ENCODE measurements at places on chromosomes 12 and 14.

GRCh38 chr12:75568801-75569200 is 57.4 kb upstream of the KRR1 start:
- DNase-seq, result no peak

DNA sequence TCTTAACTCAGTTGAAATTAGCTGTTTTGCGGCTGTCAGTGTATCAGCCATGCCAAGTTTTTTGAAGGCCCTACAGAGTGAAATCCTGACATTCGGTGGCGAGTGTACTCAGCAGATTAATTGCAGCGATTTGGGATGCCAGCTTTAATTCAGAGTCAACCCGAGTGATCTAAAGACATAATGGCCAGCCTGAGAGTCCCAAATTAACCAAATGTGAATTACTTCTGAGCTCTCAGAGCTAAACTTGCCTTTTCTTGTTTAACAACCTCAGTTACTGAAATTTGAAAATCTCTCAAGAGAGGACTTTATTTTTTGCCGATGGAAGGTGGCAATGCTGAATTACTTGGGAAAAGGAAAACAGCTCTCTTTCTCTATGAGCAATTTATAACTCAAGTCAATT is 148.5 kb downstream of the GLT1D1 start:
- no peak for DNase-seq

- DNase-seq, result no peak
Observed at GRCh38 chr12:75390156-75390898, 562 bp upstream of the GLIPR1L2 start.

DNA sequence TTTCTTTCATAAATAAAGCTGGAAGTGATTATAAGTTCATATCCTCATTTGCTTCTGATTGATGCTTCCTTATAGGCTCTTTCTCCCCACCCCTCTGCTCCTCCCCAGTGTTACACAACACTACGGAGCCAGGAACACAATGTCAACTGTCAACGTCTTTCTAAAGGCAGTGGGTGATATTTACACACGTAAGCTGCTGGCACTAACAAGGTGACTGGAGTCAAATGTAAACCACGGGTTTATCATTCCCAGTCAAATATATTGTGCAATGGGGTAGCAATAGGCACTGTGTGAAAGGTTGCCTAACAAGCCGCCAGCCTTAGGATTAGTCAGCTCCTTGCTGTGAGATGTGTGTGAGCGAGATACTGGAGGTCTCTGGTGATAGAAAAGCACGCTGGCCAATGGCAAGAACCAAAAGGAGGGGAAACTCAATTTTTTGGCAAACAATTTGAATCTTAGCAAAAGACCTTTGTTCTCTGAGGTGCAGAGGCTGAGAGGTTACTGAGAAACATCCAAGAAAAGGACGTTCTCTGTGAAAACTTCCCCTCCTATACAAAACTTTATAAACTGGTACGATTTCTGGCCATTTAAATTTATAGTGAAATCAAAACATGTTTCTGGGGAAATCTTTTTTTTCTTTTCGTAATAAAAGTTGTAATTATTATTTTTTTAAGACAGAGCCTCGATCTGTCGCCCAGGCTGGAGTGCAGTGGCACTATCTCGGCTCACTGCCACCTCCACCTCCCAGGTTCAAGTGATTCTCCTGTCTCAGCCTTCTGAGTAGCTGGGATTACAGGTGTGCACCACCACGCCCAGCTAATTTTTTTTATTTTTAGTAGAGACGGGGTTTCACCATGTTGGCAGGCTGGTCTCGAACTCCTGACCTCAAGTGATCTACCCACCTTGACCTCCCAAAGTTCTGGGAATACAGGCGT is 22.3 kb upstream of the HECTD1 start:
- DNase-seq, result no peak

DNA sequence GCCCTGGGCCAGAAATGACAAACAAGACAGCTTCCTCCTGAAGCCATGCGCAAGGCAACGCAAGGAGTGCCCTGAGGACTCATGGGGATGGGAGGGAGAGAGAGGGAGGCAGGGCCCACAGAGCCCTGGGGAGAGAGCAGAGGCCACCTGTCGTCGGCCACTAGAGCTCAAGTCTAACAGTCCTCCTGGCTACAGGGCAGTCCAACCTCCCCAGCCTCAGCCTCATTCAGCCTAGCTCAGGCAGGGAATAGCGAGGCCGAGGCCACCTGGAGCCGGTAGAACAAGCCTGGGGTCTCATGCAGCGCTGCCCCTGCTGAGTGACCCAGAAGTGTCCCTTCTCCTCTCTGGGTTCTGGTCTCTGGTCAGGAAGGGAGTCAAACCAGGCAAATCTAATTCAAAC is 69.5 kb downstream of the BCL11B start:
- no peak for DNase-seq

- DNase-seq, result no peak
Observed at GRCh38 chr12:44777044-44777443, 99.1 kb downstream of the NELL2 start.

- no peak for DNase-seq
Observed at GRCh38 chr12:65958456-65958855, 134.2 kb downstream of the HMGA2 start.

DNA sequence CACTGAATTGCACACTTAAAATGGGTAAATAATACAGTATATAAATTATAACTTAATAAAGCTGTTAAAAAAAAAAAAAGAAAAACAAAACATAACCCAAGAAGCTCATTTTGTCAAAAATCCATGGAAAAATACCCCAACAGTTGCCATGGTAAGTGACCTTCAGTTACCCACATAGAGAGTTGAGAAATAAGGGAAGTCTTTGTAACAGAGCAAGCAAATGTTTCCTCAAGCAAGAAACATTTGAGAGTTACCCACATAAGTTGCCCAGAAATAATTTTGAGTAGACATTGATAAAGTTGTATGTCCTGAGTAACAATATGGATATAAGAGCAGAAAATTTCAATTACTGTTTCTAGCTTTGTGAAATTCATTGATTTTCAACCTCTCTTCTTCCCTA is 227.4 kb downstream of the CCDC59 start:
- no peak for DNase-seq

DNA sequence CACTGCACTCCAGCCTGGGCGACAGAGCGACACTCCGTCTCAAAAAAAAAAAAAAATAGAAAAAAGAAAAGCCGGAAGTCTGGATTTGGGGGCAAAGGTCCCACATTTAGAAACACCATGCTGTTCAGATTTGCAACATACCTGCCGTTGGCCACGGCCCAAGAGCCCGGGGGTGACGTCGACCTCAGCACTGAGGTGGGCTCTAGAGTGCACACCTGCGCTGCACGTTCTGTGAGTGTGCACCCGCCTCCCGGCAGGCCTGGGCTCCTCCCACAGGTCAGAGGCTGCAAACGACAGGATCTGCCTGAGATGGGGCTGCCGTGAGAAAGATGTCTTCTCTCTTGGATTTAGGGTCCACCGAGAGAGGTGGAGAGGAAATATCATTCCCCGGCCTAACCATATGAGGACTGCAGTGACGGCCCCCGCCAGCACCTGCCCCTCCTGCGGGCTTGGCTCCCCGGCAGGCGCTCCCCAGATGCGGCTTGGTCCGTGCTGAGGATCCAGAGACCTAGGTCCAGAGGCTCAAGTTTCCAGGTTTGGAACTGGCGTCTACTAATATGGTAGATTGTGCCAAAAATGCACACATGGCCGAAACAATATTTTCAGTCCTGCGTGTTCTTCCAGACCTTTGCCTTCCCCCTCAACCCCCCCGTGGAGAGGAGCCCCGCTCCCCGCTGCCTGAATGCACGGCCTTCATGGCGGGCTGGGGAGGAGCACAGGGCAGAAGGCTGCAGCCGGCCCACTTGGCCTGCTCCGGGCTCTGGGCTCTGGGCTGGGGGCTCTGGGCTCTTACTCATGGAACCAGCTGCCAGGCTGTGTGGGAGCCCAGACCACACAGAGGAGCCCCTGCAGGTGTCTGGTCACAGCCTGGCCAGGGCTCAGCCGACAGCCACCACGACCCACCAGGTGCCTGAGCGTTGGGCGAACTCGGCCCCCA is 58.8 kb upstream of the FBRSL1 start:
- no peak for DNase-seq

- no peak for DNase-seq
Observed at GRCh38 chr14:49220492-49220891, 365.7 kb downstream of the RPS29 start.

DNA sequence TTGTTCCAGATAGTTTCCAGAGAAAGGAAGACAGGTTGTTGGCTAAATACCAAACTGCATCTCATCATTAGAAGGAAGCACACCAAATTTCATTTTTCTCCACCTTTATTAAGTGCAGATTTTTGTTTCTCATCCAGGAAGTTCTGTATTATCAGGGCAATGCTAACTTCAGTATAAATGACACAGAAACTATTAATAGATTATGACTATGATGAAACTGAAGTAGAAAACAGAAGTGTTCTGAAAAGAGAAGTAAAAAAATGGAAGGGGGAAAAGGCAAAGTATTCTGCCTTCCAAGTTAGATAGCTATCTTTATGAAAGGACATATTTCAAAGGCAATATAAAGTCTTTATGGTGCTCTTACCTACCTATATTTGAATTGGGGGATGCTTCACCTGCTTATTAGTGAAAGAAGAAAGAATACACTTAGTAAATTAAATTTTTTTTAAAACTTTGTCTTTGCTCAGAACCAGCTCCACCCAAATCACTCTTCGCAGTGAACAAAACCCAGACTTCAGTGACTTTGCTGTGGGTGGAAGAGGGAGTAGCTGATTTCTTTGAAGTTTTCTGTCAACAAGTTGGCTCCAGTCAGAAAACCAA is 223.9 kb downstream of the PTPRO start:
- DNase-seq, result no peak

DNA sequence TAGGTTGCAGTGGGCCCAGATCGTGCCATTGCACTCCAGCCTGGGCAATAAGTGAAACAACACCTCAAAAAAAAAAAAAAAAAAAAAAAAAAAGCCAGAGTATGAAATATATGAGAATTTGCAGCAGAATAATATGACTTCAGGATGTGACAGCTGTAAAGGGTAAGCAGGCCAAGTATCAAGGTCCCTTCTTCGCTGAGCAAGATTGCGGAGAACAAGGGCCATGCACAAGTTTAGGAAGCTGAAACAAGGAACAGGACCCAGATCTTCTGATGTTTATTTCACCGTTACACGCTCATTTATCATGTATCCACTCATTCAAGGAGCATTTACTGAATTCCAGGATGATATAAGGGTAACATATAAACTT is 659 bp upstream of the FOXJ2 start:
- no peak for DNase-seq

DNA sequence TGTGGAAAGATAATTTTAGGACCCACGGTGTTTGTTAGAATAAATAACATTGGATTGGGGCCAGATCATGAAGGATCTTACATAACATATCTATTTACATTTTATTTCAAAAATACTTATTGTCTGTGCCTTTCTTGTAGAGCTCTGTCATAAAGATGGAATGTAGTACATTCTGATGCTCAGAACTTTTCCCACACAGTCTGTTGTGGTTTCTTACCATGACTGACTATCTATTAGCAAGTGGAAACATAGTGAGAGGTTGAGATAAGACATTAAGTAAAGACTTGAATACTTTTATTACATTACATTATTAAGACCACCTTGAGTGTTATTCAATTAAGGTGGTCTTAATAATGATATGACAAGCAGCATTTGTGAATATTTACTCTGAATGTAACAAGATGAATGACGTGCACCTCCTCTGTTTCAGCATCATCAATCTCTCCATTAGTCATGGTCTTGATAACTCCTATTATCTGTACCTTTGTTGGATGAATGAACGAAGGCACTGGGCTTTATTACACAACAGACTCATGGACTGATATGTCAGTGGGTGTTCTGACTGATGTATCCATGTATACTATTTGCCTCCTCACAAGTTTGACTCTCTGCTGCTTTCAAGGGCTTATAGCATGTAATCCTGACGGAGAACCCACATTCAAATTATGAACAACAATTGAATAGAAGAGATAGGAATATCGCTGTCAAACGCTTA is 883.0 kb upstream of the FLRT2 start:
- DNase-seq, result no peak

- no peak for DNase-seq
Observed at GRCh38 chr14:31137214-31137889, 70.2 kb downstream of the HECTD1 start.

GRCh38 chr12:11650286-11651281 is 1.1 kb downstream of the ETV6 start:
- no peak for DNase-seq

DNA sequence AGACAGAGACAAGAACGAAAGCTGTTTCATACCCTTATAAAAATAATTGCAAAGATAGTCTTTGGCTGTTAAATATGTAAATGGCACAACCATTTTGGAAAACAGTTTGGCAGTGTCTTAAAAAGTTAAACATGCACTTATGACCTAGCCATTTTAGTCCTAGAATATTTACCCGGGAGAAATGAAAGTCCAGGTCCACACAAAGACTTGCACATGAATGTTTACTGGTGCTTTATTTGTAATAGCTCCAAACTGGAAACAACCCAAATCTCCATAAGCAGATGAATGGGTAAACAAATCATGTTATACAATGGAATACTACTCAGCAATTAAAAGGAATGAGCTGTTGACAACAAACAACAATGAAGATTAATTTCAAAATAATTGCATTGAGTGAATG is 380.4 kb downstream of the ETNK1 start:
- DNase-seq, result no peak

DNA sequence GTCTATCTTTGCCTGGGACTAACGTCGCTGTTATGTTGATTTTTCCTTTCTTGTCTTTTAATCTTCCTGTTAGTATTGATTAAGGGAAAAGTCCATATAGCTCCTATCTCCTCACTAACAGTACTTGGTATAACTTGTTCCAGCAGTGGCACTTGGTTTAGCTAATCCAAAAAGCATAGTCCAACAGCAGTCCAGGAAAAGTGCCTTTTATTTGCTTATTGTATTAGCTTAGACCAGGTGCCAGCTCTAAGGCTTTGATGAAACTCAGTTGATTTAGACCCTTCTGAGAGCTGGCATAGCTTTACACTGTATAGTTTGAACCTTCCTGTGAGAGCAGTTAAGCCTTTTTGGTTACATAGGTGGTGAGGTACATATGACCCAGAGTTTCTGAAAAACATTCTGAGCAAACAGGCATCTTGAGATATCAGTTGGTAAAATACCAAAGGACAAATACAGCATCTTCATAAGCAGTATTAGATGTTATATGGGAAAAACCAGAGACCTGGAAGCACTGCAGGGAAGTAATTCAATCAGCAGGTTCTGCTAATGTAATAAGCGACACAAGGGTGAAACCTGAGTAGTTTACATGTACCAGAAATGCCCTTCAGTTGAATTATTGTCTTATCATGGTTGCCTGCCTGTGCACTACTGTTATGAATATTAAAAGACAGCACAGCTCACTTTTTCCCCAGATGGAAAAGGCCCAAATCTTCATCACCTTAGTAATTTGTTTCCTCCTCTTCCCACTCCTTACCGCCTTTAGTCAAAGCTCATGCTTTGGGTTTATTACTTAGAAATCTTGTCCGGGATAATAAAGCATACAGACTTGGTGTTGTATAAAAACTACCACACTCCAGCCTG is 13.0 kb downstream of the PELI2 start:
- no peak for DNase-seq

DNA sequence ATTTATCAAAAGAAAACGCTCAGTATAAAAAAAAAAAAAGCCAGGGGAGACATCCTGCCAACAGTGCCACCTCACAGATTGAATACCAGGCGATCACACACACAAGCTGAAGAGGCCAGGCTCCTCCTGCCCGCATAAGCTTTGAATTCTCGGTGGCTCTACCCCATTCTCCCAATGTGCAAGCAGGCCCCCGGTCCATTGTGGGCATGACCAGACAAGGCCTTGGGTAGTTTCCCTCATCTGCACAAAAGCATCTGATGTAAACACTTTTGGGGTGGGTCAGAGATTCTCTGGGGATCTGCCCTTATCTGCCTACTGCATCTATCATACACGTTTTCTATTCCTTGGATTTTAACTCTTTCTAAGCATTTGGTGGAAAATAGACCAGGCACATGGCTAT is 16.2 kb downstream of the KLRF2 start:
- DNase-seq, result no peak

GRCh38 chr14:21874946-21875345 is 201.3 kb upstream of the OR4E1 start:
- DNase-seq, result no peak
